ENCODE measurements at places on chromosomes 1 and 21.

- no peak for DNase-seq
Observed at GRCh38 chr1:185526344-185527307, 207.6 kb upstream of the HMCN1 start.

- peak; percentile 49 for DNase-seq
Observed at GRCh38 chr1:1000357-1001056, 610 bp upstream of the HES4 start.

- no peak for DNase-seq
Observed at GRCh38 chr1:36304970-36305914, 926 bp upstream of the SH3D21 start.

GRCh38 chr1:110083866-110084226 lies 13.4 kb upstream of the ALX3 start:
- DNase-seq = no peak

- DNase-seq = no peak
Observed at GRCh38 chr1:29470087-29470787, 233.9 kb downstream of the PTPRU start.

Data from activated CD8-positive, alpha-beta memory T cell treated with anti-CD3 and anti-CD28 coated beads for 1 hour (primary cell).